ENCODE measurements at places on chromosomes 11 and 22.

DNA sequence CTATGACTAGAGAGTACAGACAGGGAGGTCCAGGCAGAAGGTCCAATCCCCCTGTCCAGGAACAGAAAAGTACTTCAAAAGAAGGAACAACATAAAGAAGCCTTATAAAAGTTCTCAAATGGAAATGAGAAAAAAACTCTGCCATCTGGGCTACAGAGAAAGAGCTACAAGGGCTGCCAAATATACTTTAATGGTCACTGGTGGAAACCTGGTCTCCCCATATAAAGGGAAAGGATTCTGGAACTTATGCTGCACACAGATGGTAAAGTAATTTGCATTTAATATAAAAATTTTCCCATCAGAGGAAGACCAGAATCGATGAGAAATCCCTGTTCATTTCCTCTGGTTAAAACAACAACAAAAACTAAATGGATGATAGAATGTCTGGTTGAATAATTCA lies 119.4 kb upstream of the MTMR2 start:
- DNase-seq, result peak; percentile 72

DNA sequence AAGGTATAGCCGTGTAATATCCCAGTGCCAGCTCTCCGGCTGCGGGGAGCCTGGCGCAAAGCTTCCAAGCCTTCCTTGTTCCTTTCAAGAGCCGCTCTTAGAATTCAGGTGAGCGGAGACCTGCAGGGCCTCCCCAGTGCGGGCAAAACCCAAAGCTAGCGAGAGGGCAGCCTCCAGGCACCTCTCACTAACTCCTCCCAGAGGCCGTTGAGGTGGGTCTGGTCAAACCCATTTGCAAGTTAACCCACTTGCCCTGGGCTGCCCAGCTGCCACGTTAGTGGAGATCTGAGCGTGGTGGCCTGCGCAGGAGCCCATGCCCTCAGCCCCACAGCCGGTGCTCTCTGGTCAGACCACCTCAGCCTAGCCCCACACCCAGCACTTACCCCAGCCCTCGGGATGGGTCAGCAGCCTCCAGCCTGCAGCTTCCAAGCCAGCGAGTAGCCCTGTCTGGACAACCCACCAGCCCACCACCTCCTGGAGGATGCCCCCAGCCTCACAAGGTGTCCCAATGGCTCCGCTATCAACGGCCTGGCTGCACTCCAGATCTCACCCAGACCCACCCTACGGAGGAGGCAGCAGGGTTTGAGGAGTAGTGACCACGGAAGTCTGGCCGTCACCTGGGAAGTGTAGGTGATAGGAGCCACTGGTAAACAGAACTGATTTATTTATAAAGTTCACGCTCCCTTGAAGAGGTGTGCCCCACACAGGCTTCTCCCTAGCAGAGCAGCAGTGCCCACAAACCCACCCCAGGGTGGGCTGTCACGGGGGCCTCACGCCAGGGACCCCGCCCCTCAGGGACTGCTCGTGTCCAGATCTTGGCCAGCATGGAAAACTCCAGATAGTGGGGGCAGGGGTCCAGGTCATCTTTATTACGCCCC lies 2.3 kb downstream of the ASCL2 start:
- no peak for DNase-seq

- DNase-seq, result peak; percentile 40
These were observed 1157.5 kb upstream of the RAG2 start for GRCh38 chr11:37755521-37755920.

DNA sequence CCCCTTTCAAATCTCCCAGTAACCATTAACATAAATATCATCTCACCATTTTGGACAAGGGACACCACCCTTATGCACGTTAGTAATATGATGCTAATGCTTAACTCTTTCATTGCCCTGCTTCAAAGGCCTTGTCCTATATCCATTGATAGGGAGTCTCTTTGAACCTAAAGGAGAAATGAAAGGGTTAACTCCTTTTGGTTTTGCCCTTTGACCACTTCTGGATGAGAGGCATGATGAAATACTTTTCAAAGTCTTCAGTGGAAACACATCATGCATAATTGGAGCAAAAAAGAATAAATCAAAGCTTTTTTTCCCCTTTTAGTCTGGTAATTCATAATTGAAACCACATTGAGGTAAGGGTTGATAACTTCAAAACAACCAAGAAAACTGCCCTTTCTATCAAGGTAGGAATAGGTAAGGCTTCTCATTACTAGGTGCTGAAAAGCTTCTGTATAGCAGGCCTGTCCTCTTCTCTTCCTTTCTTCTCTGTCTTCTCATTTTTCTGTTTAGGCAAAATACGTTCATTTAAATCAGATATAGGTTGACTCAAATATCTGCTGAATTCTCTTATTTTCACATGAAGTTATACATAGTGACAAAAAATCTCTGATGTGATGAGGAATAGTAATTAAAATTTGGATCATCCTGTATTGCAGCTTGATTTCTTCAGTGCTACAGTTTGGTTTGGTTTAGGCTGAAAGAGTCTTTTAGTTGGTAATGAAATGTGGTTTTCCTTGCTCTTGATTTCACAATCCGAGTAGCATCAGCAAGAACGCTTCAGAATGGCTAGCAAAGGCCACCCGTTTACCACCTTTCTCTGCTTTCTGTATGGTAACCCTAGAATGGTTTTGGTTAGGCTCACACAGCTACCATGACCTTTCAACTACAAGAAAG lies 94.8 kb downstream of the EXT2 start:
- no peak for DNase-seq

DNA sequence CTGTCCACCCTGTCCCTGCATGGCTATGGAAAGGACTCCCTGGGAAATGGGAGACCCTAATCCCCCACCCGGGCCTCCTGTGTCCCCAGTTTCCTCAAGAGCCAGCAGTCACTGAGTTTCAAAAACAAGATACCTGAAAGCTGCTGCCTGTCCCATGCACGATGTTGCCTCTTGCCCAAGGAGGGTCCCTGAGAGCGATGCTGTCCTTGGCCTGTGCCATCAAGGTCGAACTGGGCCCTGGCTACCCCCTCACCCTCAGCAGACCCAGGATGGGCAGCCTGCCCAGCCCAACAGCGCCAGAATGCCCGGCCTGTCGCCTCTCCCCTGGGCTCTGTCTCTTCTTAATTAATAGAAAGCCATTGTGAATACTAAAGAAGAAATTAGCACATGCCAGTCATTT lies 104.5 kb upstream of the LMO1 start:
- DNase-seq, result no peak

GRCh38 chr11:13668957-13669521 lies 571 bp downstream of the FAR1 start:
- no peak for DNase-seq
